ENCODE measurements at places on chromosomes 5 and 9.

DNA sequence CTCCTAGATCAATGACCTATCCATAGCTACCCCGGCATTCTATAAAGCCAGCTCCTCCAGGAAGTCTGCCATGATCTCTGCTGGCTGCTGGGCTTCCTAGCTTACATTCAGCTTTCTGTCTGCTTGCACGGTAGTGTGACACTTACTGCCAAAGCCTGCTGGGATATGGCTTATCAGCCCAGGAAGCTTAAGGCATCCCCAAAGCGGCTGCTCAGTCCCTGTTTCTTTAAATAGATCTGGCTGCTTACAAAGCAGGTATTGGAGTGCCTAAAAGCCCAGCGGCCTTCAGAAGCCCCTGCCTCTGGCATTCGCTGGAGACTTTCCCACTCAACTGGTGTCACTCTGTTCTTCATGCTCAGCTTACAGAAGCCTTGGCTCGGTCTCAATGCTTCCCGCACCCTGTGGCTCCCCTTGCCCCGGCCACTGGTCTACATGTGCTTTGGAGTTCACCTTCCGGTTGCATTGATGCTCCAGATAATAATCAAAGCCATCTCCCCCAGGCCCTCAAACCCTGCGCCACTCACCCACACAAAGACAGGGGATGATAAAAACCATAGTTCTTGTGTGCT lies 31.3 kb upstream of the STRBP start:
- DNase-seq: no peak

DNA sequence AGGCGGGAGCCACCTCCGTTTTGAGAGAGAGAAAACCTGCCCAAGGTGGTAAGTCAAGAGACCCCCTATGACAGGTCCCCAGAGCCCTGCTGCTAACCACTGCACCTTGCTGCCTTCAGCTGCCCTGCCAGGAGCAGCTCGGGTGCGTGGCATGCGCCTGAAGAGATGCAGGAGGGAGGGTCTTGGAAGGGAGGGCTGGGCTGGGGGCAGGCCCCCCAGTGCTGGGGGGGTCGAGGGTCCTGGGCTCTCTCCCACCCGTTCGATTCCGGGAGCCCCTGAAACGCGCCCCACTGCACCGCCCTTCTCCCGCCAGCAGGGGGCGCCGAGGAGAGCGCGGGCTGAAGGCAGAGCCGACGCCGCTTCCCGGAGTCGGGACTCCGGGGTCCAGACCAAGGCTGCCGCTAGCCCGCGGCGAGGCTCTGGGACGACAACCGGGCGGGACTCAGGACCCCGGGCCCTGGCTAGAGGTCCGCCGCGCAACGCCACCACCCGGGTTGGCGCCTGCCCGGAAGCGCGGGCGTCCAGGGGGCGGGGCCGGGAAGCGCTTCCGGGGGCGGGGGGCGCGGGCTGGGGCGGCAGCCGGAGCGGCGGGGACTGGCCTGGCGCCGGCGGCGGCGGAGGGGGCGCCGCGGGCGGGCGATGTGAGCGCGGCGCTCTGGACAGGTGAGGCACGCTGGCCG lies at the start of gene ZBTB34:
Gene ZBTB34 (plus strand): TSS at position 563 of the 680 bp plus-strand sequence. CDS start 18,761 bp downstream, outside the sequence.
- DNase-seq: peak; percentile 3

DNA sequence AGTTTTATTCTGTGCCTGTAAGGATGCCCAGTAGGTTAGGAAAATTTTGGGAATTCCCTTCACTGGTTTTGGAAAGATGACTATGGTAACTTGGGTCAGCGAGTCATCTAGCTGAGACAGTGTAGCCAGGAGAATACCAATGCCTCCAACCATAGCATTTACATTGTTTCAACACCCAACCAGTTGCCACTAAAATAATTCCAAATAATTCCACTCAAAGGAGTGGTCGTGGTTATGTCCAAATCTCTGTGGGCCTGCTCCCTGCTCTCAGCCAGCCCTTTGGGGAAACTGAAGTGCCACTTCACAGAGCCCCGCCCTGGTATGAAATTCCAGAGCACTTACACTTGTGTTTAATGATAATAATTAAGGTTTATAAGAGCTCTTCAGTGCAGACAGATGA lies 310.5 kb downstream of the PLK2 start:
- no peak for DNase-seq

DNA sequence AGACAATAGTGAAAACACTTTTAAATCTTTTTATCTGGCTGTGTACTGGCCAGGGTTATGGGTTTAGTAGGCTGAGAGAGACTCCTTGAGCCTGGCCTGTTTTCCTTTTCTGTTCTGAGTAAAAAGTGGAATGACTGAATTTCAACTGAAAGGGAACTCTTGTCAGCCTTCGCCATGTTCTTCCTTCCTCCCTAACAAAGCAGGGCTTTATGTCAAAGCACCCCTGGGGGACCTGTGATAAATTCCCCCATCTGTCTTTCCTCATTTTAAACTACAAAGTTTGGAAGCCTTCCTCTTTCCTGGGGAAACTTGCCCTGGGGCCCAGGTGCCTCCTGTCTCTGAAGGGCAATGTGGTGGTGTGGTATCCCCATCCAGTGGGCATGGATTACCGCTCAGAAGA lies 29.7 kb downstream of the LARP1 start:
- DNase-seq: no peak

GRCh38 chr5:60436518-60436917 lies 263.4 kb downstream of the DEPDC1B start:
- no peak for DNase-seq

GRCh38 chr5:111735583-111736270 lies 21.3 kb downstream of the NREP start:
- DNase-seq: no peak

DNA sequence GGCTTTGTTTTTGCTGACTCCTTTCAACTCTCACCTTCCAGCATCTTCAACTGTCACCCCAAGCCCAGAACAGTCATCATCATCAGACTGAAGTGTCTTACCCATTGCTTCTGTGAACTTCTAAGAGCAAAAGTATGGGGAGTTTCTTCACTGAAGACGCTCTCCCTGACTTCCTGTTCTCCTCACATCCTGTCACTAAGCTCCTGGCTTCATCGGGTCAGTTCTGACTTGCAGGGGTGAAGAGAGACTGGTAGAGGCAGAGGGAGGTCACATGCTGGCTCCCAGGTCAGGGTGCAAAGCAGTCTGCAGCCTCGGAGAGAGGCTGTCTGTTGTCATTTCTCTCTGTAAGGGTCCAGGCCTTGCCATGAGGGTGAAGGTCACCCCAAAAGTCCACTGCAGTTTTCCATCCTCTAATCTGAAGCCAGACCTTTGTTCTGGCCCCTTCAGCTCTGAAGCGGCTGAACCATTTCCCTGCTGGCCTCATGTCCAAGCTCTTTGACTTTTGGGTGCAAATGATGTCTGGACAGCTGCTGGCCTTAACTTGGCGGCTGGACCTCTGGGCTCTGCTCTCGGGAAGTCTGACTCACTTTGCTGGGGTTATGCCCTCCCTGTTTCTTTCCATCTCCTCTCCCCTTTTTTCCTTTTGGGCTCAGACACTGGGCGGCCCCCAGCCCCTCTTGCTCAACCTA lies 305.0 kb downstream of the RAB3C start:
- DNase-seq: no peak

DNA sequence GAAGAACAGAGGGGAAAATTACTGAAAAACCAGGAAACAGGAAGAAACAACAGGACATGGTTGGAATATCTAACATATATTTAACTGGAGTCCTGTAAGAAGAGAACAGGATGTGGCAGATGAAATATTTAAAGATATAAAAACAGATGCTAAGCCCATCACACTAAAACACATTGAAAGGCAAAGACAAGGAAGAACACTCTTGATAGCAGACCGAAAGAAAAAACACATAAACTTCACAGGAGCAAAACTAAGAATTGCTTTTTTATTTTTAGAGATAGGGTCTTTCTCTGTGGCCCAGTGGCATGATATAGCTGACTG lies 324.4 kb upstream of the ARRDC3 start:
- DNase-seq: no peak

DNA sequence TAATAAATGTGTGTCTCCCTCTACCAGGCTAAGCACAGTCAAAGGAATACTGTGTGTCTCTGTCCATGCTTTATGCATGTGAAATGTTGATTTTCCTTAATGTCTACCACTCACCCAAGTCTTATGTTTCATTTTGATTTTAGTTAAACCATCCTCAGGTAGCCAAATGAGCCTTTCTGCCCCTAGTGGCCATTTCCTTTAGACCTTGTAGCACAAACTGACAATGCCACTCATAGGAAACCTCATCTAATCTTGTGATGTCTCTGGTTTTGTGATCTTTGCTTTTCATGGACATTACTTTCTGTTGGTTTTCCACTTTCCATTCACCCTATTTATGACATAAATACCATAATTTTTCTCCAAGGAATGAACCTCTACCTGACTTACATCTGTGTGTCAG lies 820.8 kb downstream of the MAT2B start:
- DNase-seq: no peak

DNA sequence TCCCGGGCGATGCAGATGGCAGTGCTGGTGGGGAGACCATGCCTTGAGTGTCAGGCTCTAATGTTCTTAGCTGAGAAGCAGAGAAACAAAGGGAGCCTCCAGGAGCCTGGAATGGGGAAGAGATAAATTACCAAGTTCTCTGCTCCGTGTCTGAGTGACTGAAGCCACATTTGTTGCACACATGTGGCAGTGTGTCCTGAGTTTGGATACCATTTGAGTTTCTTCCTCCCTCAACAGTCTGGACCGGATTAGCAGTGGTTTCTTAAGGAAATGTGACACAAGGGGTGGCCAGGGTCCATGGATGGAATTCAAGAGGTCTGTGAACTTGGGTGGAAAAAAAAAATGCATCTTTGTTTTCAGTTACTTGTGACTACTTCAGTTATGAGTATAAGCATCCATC lies 50.7 kb upstream of the GARNL3 start:
- no peak for DNase-seq
